ENCODE measurements at places on chromosomes 16 and 17. TPM values are rescaled to one million over a fixed set of nuclear protein-coding genes. Genes with fewer than 3 reads are reported as not detected.

CIITA gene
- 1.2 TPM for total RNA-seq

KRTAP16-1 gene
- not detected for total RNA-seq

CA5A gene
- not detected for total RNA-seq

SPN gene
- total RNA-seq: 0.20 TPM

MT1X gene
- total RNA-seq: 40.4 TPM

SDR42E2 gene
- not detected for total RNA-seq

PIK3R5 gene
- 8.3 TPM for total RNA-seq

C17orf107 gene
- total RNA-seq: not detected

ZNF423 gene
- total RNA-seq: 6.6 TPM

SLC6A2 gene
- 0.32 TPM for total RNA-seq

HYDIN gene
- 0.16 TPM for total RNA-seq

JPH3 gene
- not detected for total RNA-seq

DNA sequence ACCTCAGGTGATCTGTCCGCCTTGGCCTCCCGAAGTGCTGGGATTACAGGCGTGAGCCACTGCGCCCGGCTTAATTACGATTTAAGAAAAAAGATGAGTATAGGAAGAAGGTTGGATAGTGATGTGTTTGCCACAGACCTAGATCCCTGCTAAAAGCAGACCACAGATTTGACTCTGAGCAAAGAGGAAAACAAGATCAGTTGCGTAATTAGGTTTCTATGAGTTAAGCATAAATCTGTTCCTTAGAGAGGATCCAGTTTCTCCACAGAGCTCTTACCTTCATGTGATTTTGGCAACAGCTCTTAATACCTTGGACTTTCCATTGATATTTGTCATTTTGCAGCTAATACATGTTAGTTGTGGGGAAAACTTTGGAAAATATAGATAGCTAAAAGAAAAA is 31.1 kb downstream of the CDH1 start:
- no peaks in the 10 kb centered on the region for H3K36me3 ChIP-seq
- H3K27ac ChIP-seq: no peak overlapping the region
- H3K4me1 ChIP-seq: no peaks in the 10 kb centered on the region

GRCh38 chr16:49333259-49333597 is 40.4 kb upstream of the C16orf78 start:
- no peak for DNase-seq
- no peaks in the 10 kb centered on the region for H3K4me1 ChIP-seq
- no peak overlapping the region for H3K27ac ChIP-seq
- H3K4me3 ChIP-seq: no peak overlapping the region
- no peaks in the 10 kb centered on the region for H3K27me3 ChIP-seq

GRCh38 chr16:50530277-50531236 is 17.6 kb upstream of the NKD1 start:
- H3K27me3 ChIP-seq: no peaks in the 10 kb centered on the region
- H3K4me1 ChIP-seq: no peaks in the 10 kb centered on the region
- DNase-seq: no peak
- no peak overlapping the region for H3K27ac ChIP-seq
- no peaks in the 10 kb centered on the region for H3K36me3 ChIP-seq

DNA sequence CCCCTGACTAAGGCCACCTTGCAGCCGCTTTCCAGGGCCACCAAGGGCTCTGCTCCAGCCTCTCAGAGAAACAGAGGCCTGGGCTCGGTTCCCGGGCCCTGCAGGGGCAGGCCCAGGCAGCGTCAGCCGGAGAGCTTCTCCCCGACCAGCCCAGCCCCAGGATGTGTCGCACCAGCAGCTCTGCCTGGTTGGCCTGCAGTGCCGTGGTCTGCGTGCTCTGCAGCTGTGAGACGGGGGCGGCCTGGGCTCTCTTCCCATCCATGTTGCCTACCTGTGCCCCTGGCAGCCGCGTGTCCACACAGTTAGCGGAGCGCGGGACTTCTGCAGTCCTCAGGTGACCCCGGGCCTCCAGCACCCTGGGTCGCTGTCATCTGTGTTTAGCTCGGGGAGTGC is 4.8 kb downstream of the IGFALS start:
- H3K27me3 ChIP-seq: no peaks in the 10 kb centered on the region
- peaks cover 9% of the 10 kb centered on the region for H3K4me1 ChIP-seq
- no peak overlapping the region for H3K4me3 ChIP-seq
- no peak for DNase-seq
- H3K36me3 ChIP-seq: no peaks in the 10 kb centered on the region

DNA sequence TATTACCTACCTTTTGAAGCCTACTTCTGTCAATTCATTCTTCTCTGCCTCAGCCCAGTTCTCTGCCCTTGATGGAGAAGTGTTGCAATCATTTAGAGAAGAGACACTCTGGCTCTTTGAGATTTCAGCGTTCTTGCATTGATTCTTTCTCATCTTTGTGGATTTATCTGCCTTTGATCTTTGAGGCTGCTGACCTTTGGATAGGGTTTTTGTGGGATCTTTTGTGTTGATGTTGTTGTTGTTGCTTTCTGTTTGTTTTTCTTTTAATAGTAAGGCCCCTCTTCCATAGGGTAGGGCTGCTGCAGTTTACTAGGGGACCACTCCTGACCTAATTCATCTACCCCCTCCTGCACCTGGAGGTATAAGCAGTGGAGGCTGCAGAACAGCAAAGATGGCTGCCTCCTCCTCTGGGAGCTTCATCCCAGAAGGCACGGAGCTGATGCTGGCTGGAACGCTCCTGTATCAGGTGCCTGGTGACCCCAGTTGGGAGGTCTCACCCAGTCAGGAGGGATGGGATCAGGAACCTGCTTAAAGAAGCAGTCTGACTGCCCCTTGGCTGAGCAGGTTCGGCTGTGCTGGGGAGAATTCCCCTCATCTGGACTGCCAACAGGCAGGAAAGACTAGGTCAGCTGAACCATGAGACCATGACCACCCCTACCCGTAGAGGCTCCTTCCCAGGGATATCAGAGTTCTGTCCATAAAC is 28.0 kb downstream of the NFATC3 start:
- H3K27me3 ChIP-seq: no peaks in the 10 kb centered on the region
- no peak overlapping the region for H3K4me3 ChIP-seq
- no peaks in the 10 kb centered on the region for H3K36me3 ChIP-seq
- H3K4me1 ChIP-seq: no peaks in the 10 kb centered on the region
- no peak overlapping the region for H3K27ac ChIP-seq

DNA sequence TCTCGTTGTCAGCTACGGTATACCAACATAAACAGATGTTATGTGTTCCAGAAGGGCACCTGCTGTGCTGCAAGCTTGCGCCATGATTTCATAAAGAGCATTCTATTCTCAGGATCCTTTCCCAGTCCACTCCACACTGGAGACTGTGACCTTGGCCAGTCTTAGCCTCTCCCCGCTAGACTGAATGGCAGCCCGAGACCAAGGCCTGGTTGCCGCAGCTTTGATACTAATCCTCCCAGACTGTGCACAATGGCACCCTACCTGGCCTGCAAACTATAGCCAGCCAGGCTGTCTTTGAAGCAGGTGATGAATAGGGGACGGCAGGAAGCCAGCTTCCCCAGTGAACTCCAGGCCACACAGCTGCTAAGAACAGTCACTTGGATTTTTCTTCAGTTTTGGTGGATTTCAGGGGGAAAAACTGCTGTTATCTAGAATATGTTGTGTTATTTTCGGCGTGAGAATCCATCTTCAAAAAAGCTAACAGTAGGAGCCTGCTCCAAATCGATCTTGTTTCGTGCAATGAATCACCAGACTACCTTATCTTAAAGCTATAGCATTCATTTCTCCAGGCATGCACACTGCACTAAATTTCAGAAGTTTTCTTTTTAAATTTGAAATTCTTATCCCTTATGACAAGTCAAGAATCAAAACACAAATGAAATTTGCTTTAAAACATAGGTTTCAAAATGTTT is 289.0 kb downstream of the CEP112 start:
- no peak overlapping the region for H3K4me3 ChIP-seq
- no peak for DNase-seq
- H3K27ac ChIP-seq: no peak overlapping the region
- no peaks in the 10 kb centered on the region for H3K4me1 ChIP-seq
- no peaks in the 10 kb centered on the region for H3K36me3 ChIP-seq
- H3K27me3 ChIP-seq: no peaks in the 10 kb centered on the region

- no peak overlapping the region for H3K4me3 ChIP-seq
- H3K36me3 ChIP-seq: no peaks in the 10 kb centered on the region
- no peak for DNase-seq
- H3K4me1 ChIP-seq: no peaks in the 10 kb centered on the region
- H3K27me3 ChIP-seq: peaks cover 4% of the 10 kb centered on the region
- H3K27ac ChIP-seq: peak overlapping the region; percentile 64
These were observed 34.7 kb downstream of the GRB7 start for GRCh38 chr17:39772415-39772814.

GRCh38 chr17:57902117-57902799 is 52.4 kb upstream of the MRPS23 start:
- DNase-seq: no peak
- no peaks in the 10 kb centered on the region for H3K27me3 ChIP-seq
- peaks cover 63% of the 10 kb centered on the region for H3K4me1 ChIP-seq
- H3K36me3 ChIP-seq: no peaks in the 10 kb centered on the region
- no peak overlapping the region for H3K4me3 ChIP-seq

- H3K4me3 ChIP-seq: no peak overlapping the region
- peaks cover 100% of the 10 kb centered on the region for H3K27me3 ChIP-seq
- DNase-seq: no peak
- no peaks in the 10 kb centered on the region for H3K36me3 ChIP-seq
These were observed 7.3 kb downstream of the NEUROD2 start for GRCh38 chr17:39600288-39600996.

GRCh38 chr17:32626379-32626791 is 139.6 kb downstream of the CDK5R1 start:
- no peaks in the 10 kb centered on the region for H3K36me3 ChIP-seq
- no peak overlapping the region for H3K27ac ChIP-seq
- peaks cover 4% of the 10 kb centered on the region for H3K4me1 ChIP-seq
- H3K27me3 ChIP-seq: no peaks in the 10 kb centered on the region
- DNase-seq: no peak

GRCh38 chr17:58329810-58330537 is 1.4 kb upstream of the TSPOAP1 start:
- peak overlapping the region; percentile 88 for H3K27ac ChIP-seq
- H3K4me3 ChIP-seq: peak overlapping the region; percentile 42
- no peaks in the 10 kb centered on the region for H3K27me3 ChIP-seq
- peaks cover 5% of the 10 kb centered on the region for H3K4me1 ChIP-seq
- H3K36me3 ChIP-seq: no peaks in the 10 kb centered on the region

DNA sequence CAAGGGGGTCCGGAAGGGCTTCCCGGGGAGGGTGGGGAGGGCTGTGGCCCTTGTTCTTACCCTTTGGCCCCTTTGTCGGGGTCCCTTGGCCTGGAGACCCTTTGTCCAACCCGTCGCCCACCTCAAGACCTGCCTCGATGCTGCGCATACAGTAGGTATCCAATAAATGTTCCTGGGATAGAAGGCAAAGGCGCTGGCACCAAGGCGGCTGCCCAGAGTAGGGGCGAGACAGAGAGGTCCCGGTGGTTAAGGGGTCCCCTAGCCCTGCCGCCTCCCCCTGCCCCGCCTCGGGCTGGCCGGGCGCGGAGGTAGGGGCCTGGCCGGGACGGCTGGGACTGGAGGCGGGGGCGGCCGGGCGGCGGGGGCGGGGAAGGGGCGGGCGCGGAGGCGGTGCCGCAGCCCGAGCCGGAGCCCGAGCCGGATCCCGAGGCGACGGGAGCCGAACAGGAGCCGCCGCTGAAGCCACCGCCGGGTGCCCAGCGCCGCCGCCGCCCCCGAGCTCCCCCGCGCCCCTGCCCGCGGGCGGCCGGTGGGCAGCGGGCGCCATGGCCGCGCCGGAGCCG is at the start of gene NHERF2:
NHERF2 (plus strand) TSS at position 442 of the 563 bp plus-strand sequence; CDS start at position 546, 104 bp downstream.
- peaks cover 39% of the 10 kb centered on the region for H3K4me1 ChIP-seq
- peaks cover 4% of the 10 kb centered on the region for H3K27me3 ChIP-seq
- no peaks in the 10 kb centered on the region for H3K36me3 ChIP-seq

DNA sequence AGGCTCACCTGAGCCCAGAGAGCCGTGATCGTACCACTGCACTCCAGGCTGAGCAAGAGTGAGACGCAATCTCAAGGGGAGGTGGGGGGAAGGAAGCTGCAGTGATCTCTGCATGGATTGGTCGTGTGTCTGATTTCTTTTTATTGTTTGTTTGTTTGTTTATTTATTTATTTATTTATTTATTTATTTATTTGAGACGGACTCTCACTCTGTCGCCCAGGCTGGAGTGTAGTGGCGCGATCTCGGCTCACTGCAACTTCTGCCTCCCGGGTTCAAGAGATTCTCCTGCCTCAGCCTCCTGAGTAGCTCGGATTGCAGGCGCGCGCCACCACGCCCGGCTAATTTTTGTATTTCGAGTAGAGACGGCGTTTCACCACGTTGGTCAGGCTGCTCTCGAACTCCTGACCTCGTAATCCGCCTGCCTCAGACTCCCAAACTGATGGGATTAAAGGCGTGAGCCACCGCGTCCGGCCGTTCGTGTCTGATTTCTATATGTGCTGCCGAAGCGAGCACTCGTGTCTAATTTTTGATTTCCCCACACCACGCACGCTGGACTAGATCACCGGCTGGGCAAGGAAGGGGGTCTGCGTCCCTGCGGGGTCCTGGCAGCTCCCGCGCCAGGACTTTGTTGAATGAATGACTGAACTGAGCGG is 448 bp upstream of the TNFRSF12A start:
- no peak for DNase-seq
- peak overlapping the region; percentile 92 for H3K27ac ChIP-seq
- H3K4me3 ChIP-seq: peak overlapping the region; percentile 60
- H3K36me3 ChIP-seq: no peaks in the 10 kb centered on the region
- peaks cover 52% of the 10 kb centered on the region for H3K4me1 ChIP-seq
- H3K27me3 ChIP-seq: peaks cover 21% of the 10 kb centered on the region

DNA sequence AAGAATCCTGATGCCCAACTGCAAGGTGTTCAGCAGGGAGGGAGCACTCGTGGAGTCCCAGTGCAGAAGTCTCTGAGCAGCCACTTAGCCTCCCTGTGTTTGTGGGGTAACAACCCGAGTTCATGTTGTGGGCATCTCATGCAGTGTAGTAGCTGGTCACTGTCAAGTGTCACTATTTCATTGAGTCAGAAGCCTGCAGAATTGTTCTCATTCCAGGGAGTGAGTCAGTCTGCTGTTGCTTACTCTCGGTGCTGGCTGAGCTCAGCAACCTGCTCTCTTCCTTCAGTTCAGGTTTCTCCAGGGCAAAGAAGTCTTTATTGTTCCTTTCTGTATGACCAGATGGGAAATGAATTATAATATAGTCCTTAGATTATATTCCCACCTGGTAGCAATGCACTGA is 24.1 kb downstream of the HMOX2 start:
- H3K27me3 ChIP-seq: no peaks in the 10 kb centered on the region
- DNase-seq: no peak
- peak overlapping the region; percentile 68 for H3K27ac ChIP-seq
- H3K4me3 ChIP-seq: no peak overlapping the region
- no peaks in the 10 kb centered on the region for H3K36me3 ChIP-seq
- H3K4me1 ChIP-seq: peaks cover 25% of the 10 kb centered on the region

- H3K27me3 ChIP-seq: peaks cover 7% of the 10 kb centered on the region
- no peak overlapping the region for H3K4me3 ChIP-seq
- no peaks in the 10 kb centered on the region for H3K36me3 ChIP-seq
- H3K27ac ChIP-seq: no peak overlapping the region
- no peaks in the 10 kb centered on the region for H3K4me1 ChIP-seq
These were observed 13.9 kb upstream of the TNRC6C start for GRCh38 chr17:77944390-77945222.

GRCh38 chr16:1288813-1289476 is 20.5 kb upstream of the UBE2I start:
- no peak overlapping the region for H3K27ac ChIP-seq
- H3K4me3 ChIP-seq: no peak overlapping the region
- H3K4me1 ChIP-seq: peaks cover 9% of the 10 kb centered on the region
- no peak for DNase-seq

Data from transverse colon (tissue), 4 donors.